Umbilical cord (tissue), 2 donors: ENCODE measurements at places on chromosomes 16 and 17. TPM values are rescaled to one million over a fixed set of nuclear protein-coding genes. Genes with fewer than 3 reads are reported as not detected.

IL17C gene
- total RNA-seq = not detected

NFE2L1 gene
- total RNA-seq = 54.2 TPM

ACSM2A gene
- 5.1 TPM for total RNA-seq

EPX gene
- not detected for total RNA-seq

GINS2 gene
- 1.2 TPM for total RNA-seq

PARN gene
- 27.0 TPM for total RNA-seq

MTMR4 gene
- total RNA-seq = 42.6 TPM

ARHGAP44 gene
- 2.9 TPM for total RNA-seq

LLGL1 gene
- total RNA-seq = 21.2 TPM

SALL1 gene
- total RNA-seq = 1.2 TPM

MED9 gene
- 24.1 TPM for total RNA-seq

FGF11 gene
- 12.8 TPM for total RNA-seq

APOBR gene
- 0.72 TPM for total RNA-seq

TMEM204 gene
- total RNA-seq = 6.7 TPM

VEZF1 gene
- 50.3 TPM for total RNA-seq

EPN3 gene
- 1.2 TPM for total RNA-seq

CX3CL1 gene
- 1.2 TPM for total RNA-seq

HYDIN gene
- 8.2 TPM for total RNA-seq

C16orf95 gene
- total RNA-seq = 0.72 TPM

CCL1 gene
- total RNA-seq = not detected

KRT13 gene
- total RNA-seq = 292 TPM

CCDC144A gene
- 20.9 TPM for total RNA-seq

TPSG1 gene
- total RNA-seq = not detected

C1QTNF8 gene
- not detected for total RNA-seq

KRT17 gene
- 762 TPM for total RNA-seq

MIEN1 gene
- total RNA-seq = 9.9 TPM

KRTAP4-1 gene
- 1.9 TPM for total RNA-seq

OR1F1 gene
- total RNA-seq = 0.96 TPM

PMFBP1 gene
- 0.96 TPM for total RNA-seq

CES5A gene
- total RNA-seq = not detected

P2RX1 gene
- total RNA-seq = 44.5 TPM
